ENCODE measurements at places on chromosomes 13 and 19.

- DNase-seq = no peak
These were observed 41.9 kb downstream of the NFIX start for GRCh38 chr19:13037161-13037560.

- DNase-seq = peak; percentile 77
These were observed 4.3 kb downstream of the ERCC1 start for GRCh38 chr19:45419396-45419795.

DNA sequence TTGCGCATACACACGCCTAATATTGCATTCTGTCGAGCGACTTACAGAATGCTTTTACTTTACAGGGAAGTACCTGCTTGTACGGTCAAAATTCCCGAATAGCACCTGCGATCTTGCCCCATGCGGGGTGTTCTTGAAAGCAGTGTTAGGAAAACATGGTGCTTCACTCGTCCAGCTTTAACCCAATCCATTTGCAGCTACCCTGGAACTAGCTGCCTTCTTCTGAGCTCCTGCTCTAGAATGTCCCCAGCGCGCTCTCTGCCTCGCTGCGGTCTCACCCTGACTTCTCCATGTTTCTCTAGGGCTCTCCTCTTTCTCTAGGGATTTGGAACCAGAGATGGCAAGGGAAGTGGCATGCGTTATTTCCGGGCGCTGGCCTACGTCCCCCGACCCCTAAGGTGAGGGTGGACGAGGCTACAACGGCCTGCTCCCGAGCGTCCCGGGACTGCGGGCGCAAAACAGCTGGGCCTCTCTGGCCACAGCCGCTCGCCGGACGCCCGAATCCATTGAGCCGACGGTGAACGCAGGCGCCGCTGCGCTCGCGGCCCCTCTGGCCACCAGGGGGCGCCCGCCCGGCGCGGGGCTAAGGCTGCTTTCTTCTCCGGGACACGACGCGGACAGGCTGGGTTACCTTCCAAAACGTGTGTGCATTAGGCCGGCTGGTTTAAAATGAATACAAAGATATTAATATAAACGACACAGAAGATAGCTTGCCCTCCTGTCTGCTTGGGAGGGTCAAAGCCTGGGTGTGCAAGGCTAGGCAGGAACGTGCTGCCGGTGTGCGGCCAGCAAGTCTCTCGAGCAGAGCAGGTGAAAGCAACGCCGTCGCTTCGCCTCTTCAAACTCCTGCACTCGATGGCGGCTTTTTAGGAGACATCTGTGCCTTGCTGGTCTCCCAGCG, 1.8 kb upstream of the SPRY2 start:
- peak; percentile 94 for DNase-seq

GRCh38 chr13:110328573-110328972, 21.5 kb downstream of the COL4A2 start:
- no peak for DNase-seq

DNA sequence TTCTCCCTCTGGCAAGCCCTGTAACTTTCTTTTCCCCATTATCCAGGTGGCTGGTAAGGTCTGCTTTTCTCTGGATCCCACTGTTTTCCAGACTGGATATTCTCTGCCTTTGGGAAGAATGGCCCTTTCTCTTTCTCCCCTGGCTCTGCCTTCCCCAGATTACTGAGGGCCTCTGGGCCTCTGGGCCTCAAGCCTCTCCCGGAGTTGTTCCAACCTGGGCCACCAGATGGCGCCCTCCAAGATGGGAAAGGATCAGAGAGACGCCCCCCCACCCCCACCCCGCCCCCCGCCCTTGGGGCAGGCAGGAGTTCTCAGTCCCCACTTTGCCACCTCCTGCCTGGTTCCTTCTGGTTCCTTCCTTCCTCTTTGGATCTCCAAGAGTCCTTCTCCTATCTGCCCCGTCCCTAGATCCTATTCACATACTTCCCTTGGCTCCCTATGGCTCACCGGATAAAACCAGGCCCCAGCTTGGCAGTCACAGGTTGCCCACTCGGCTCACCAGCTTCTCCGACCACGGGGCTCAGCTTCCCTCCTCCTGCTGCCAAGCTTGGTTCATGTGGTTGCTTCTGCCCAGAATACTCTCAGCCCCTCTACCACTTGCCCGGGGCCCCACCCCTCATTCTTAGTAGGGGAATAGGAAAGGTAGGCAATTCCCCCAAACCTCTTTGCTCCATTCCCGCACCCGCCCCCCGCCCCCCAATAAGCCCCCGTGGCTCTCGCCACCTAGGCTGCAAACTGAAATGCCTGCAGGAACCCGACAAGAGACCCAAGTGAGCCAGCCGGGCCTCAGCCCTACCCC, 13.1 kb downstream of the EPS8L1 start:
- DNase-seq = peak; percentile 66

- no peak for DNase-seq
These were observed 90.2 kb downstream of the DHRS12 start for GRCh38 chr13:51713807-51714206.

DNA sequence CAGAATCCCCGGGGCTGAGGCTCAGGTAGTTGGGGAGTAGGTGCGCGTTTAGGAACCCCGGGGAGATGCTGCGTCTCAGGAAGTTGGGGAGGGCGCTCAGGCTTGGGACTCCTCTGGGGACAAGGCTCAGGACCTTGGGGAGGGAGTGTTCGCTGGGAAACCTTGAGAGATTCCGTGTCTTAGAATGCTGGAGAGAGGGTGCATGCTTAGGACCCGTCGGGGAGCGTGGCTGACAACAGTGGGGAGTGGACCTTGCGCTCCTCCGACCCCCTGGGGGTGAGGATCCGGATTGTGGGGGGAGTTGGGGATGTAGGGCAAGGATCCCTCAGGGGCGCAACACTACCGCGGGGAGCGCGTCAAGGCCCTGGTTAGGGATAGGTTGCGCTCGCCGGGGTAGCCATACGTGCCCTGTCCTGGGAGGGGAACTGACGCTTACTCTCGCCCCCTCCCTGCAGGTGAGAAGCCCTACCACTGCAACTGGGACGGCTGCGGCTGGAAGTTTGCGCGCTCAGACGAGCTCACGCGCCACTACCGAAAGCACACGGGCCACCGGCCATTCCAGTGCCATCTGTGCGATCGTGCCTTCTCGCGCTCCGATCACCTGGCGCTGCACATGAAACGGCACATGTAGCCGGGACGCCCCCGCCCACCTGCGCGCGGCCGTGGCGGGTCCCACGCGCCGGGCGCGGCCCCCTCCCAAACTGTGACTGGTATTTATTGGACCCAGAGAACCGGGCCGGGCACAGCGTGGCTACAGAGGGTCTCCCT, 2.0 kb downstream of the KLF2 start:
- DNase-seq = no peak

DNA sequence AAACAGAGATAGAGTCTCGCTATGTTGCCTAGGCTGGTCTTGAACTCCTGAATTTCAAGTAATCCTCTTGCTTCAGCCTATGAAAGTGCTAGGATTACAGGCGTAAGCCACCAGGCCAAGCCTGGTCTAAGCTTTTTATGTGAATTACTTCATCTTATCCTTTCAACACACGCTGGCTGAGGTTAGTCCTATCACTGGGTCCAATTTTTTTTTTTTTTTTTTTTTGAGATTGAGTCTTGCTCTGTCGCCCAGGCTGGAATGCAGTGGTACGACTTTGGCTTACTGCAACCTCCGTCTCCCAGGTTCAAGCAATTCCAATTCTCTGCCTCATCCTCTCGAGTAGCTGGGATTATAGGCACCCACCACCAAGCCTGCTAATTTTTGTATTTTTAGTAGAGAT, 10.4 kb downstream of the MYO1F start:
- DNase-seq = peak; percentile 43

DNA sequence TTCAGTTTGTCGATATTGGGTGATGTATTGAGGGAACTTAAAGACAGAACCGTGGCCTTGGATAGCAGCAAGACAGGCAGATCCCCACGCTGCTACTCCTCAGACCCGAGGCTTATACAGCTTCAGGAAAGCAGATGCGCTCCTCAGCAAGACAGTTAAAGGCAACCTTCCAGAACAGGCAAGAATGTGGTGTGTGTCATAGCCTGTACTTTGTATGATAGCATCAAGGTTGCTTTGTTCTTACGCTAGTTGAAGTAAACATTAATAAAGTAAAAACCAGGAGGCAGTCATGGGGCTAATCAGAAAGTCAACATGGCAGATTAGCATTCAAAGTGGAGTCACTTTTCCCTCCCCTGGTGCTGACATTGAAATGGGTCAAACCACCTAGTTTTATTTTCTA, 473.2 kb downstream of the DCT start:
- no peak for DNase-seq

- no peak for DNase-seq
These were observed 25.7 kb upstream of the WASF3 start for GRCh38 chr13:26531742-26532141.

DNA sequence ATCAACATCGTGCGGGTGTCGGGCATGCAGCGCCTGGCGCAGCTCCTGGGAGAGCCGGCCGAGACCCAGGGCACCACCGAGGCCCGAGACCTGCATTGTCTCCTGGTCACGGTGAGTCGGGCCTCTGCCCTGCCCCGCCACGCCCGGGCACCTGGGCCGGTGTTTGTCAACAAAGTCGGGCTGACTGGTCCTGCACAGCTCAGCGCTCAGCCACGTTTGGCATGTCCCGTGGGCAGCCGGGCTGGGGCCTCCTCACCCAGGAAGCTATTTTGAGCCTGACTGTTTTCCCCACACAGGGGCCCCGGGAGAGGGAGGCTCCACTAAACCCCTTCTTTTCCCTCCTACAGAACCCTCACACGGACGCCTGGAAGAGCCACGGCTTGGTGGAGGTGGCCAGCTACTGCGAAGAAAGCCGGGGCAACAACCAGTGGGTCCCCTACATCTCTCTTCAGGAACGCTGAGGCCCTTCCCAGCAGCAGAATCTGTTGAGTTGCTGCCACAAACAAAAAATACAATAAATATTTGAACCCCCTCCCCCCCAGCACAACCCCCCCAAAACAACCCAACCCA, 1.3 kb downstream of the GADD45B start:
- DNase-seq = no peak

- DNase-seq = peak; percentile 15
These were observed 4.6 kb upstream of the CDC16 start for GRCh38 chr13:114230117-114230516.

DNA sequence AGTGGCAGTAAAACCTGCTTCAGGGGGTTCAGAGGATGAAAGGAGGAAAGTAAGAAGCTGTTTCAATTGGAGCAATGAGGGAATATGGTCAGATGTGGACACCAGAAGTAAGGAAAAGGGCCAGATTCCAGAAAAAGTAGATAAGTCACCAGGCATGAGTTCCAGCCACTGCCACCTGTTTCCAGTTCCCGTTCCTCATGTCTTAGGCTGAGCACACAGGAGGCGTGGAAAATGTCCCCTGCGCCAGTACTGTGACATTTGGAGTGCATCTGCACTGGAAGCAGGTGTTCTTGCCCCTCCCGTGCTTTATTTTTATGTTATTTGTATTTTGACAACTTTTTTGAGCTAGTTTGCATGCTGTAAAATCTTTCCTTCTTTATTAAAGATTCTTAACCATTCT, 25.3 kb downstream of the LMO7 start:
- DNase-seq = no peak

DNA sequence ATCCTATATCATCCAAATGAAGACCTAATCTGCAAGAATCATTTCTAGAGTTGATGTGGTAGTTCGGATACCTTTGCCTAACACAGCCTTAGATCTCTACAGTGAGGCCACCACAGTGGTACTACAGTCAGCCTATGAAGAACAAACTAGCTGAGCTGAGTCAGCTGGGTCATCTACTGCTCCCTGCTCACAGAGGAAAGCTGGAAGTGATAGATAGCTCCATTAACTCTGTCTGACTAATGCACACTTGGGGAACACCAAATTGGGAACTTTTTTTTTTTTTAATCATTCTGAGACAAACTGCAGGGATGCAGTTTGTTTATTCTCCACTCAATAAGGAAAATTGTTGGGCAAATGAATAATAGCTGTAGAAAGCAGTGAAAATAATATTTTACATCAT, 1160.6 kb downstream of the PCDH9 start:
- DNase-seq = no peak

- no peak for DNase-seq
These were observed 7.9 kb upstream of the ZNF606 start for GRCh38 chr19:58010507-58010906.

GRCh38 chr19:40341601-40342482, 6.4 kb downstream of the C19orf47 start:
- no peak for DNase-seq

- no peak for DNase-seq
These were observed 55.0 kb downstream of the GGACT start for GRCh38 chr13:100533588-100534041.

DNA sequence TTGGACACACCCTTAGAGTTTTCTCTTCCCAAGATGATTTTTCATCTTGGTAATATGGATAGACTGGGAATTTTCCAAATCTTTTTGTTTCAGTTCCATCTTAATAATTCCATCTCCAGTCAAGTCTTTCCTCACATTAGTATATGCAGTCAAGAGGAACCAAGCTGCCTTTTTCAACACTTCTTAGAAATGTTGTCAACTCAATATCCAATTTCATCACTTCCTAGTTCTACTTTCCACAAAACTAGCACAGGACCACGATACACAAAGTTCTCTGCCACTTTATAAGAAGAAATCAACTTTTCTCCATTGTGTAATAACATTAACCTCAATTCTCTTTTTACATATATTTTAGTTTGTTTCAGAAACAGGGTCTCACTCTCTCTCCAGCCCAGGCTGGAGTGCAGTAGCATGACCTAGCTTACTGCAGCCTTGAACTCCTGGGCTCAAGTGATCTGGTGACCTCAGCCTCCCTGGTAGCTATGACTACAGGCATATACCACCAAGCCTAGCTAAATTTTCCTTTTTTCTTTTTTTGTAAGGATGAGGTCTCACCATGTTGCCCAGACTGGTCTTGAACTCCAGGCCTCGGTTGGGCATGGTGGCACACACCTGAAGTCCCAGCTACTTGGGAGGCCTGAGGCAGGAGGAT, 15.5 kb downstream of the ZNF443 start:
- no peak for DNase-seq
